ENCODE measurements at places on chromosomes 16 and 17.
A peak's percentile ranks its signal among the peaks of the same experiment; 100 is the strongest.

- no peak for DNase-seq
These were observed 1.1 kb downstream of the KRTAP9-9 start for GRCh38 chr17:41256291-41256685.

DNA sequence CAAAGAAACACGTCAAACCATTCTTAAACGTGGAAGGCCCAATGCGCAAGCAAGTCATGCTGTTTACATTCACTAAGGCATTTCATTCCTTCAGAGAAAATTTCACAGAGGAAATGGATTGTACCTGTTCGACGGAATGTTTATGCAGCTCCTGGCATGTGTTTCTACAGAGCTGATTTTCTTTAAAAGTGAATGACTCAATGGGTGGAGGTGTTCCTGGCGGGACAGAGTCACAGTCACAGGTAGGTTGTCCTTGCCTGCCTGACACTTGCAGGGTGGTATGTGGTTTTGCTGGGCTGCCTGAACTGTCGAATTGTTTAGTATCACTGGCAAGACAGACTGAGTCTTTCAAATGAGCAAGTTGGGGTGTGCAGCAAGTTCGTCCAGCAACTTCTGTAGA lies 11.6 kb downstream of the PALB2 start:
- no peak for DNase-seq

- no peak for DNase-seq
These were observed 5.4 kb downstream of the THRA start for GRCh38 chr17:40068129-40068581.

- no peak for DNase-seq
These were observed 73.8 kb upstream of the METRNL start for GRCh38 chr17:83005639-83006038.

DNA sequence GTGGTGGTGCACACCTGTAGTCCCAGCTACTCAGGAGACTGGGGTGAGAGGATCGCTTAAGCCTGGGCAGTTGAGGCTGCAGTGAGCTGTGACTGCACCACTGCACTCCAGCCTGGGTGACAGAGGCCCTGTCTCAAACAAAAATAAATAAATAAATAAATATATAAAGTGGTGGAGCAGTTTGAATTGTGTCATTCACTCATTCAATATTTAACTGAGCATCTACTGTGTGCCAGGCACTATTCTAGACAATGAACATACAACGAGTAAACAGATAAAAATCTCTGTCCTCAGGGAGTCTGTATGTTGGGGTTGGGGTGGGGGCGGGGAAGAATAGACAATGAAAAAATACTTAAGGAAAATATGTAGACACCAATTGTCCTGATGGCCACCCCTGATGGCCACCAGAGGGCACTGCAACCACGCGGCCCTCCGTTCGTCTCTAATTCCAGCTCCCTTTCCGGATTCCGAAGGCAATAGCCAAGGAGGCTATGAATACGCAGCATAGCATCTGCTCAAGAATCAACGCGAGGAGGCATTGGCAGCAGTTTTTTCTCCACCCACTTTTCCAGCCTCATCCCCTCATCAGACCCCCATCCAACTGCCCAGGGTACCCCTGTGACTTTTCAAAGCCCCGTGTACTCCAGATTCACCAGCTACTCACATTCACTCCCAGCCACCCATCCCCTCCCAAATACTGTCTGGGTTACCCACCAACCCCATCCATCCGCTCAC lies 21.4 kb downstream of the QPRT start:
- DNase-seq, result peak; percentile 94

DNA sequence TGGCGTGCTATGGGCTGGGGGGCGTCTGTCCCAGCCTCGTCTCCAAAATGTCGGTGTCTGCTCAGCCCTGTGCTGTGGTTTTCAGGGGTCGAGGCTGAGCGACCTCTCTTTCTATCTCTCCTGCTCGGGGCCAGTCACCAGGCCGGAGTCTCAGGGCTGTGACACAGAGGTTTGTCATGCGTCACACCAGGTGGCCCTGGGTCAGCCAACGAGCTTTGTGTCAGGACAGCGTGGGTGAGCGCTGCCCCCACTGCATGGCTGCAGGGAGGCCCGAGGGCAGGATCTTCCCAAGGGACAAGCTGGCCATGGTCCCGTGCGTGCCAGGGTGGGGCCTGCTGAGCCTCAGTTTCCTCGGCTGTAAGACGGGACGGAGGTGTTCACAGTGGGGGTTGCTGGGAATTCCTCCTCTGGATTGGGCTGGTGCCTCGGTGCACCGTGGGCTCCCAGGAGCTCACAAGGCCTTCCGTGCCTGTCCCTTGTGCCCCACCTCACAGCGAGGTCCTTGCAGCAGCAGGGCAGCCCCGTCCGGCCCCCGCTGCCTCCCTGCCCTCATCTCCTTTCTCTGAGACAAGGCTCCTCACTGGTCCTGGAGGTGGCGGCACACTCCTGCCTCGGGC lies 50.5 kb downstream of the CBFA2T3 start:
- no peak for DNase-seq

DNA sequence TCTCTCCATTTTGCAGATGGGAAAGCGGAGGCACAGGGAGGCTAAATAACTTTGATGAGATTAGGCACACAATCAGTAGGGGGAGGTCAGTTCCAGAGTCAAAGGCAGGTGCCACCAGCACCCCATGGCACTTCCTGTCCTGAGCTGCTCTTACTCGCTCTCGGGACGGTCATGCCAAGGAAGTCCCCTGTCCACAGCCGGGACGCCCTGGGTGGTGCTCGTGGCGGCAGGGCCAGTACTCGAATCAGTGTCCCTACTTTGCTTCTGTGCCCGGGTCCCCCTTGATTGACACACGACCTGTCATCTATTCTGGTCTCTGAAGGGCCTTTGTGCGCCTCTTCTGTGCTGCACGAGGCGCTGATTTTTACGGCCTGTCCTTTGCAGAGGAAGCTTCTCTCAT lies 31.3 kb downstream of the IRF8 start:
- no peak for DNase-seq

- no peak for DNase-seq
These were observed 24.1 kb upstream of the CIITA start for GRCh38 chr16:10852948-10853347.

DNA sequence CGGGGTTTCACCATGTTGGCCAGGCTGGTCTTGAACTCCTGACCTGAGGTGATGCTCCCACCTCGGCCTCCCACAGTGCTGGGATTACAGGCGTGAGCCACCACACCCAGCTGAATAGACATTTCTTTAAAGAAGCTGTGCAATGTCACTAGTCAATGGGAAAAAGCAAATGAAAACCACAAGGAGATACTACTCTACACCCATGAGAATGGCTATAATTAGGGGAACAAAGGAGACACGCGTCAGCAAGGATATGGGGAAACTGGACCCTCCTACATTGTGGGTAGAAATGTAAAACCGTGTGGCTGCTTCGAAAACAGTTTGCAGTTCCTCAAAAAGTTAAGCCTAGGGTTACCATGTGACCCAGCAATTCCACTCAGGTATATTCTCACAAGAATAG lies 103.4 kb downstream of the VPS53 start:
- DNase-seq, result no peak

Measured in AG08396 (cell line).